ENCODE measurements at places on chromosomes 4 and X. TPM values are rescaled to one million over a fixed set of nuclear protein-coding genes. Genes with fewer than 3 reads are reported as not detected.

The NUDT10 gene
- total RNA-seq, result 0.82 TPM

The PCYT1B gene
- not detected for total RNA-seq

The UCHL1 gene
- 986 TPM for total RNA-seq

The MAGEC3 gene
- not detected for total RNA-seq

The FAAH2 gene
- total RNA-seq, result 0.13 TPM

The VCX3A gene
- total RNA-seq, result not detected

The NPNT gene
- total RNA-seq, result 0.35 TPM

The FBXO8 gene
- 10.5 TPM for total RNA-seq

The TASL gene
- not detected for total RNA-seq

The CT83 gene
- not detected for total RNA-seq

The RPS6KA3 gene
- 42.7 TPM for total RNA-seq

The PRKG2 gene
- 0.65 TPM for total RNA-seq

The DSPP gene
- total RNA-seq, result not detected

The LAP3 gene
- 35.0 TPM for total RNA-seq

The TMSB15C gene
- 0.19 TPM for total RNA-seq

The CFAP47 gene
- total RNA-seq, result not detected

The VGLL1 gene
- not detected for total RNA-seq

The MSL3 gene
- total RNA-seq, result 23.2 TPM

All from A549 treated with Mapracorat at 1 μM for 4 hours (cell line).